Amniotic stem cell (primary cell): ENCODE measurements at places on chromosomes 13 and 19.

GRCh38 chr19:39407410-39407659 is 688 bp downstream of the ZFP36 start:
- no peak for DNase-seq

DNA sequence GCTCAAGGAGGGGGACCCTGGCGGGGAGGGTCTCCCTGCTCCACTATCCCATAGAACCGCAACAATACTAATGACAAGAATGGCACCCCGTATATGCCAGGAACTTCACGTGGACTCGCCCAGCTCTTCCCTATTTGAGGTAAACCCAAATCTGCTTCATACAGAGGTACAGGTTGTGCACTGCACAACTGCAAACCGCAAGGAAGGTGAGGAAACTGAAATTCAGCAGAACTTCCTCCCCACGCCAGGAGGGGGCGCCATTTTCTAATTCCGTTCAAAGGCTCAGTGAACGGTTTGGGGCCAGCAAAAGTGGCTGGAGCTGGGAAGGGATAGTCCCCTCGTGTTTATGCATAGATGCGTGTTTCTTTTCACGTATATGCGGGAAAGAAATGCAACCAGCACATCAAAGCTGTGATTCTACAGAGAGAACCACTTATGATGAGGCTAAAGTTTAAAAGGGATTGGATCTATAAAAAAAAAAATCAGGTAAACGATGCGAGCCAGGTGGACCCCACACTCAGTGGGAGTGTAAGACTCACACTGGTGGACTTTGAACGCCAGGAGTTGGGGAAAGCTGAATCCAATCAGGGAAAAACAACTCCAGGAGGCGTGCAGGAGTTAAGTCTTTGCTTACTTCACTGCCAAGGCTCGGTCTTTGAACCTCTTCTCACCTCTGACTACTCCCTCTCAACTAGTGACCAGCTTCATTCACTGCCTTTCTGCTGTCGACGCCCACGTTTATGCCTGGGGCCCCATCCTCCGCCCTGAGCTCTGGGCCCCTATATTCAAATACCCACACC is 20.3 kb downstream of the C19orf81 start:
- no peak for DNase-seq

DNA sequence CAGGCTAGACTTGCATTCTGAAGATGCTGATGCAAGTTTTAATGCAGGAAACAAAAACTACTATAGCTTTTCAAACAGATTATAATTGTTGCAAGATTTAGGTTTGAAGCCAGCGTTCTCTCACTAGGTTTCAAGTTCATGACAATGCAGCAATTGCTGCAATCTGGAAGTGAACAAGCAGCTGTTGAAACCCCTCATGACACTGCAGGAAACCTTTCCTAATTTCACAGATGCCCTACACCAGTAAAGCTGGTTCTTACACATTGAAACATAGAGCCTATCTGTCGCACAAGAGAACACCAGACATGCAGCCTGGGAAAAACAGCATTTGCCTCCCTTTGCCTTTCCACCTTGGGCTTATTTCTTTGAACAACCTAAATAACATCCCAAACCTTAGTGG is 1737.2 kb upstream of the MIR17HG start:
- no peak for DNase-seq

- DNase-seq: no peak
These were observed 662 bp upstream of the SPACA6 start for GRCh38 chr19:51692468-51692867.

DNA sequence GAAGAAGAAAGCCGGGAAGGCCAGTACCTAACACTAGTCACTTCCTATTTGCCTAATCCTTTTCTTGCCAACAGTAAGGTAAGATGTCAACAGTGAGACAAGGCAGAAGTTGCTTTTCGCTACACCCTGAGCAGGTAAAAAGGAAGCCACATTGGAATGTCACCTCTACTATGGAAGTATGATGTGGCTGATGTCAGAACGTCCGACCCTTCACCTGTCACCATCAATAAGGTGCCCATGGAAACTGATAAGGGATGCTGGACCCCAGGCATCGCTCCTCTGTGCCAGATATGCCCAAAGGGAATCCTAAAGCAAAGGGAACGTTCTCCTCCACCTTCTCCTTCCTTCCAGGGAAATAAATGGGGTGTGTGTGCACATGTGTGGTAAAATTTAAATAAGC is 34.3 kb downstream of the COL4A1 start:
- no peak for DNase-seq

GRCh38 chr19:56942756-56943155 is 102.2 kb upstream of the PEG3 start:
- DNase-seq: no peak

DNA sequence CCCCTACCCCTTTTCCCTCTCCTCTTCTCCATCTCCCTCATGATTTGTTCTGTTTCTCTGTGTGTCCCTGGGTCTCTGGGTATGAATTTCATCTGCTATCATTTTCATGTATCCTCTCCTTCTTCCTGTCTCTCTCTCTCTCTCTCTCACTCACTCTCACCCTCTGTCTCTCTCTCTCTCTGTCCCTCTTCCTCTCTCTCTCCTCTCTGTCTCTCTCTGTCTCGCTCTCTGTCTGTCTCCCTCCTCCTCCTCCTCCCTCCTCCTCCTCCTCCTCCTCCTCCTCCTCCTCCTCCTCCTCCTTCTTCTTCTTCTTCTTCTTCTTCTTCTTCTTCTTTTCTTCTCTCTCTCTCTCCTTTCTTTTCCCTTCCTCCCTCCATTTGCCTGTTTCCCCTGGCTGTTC is 3.3 kb upstream of the CACNG7 start:
- DNase-seq: no peak

DNA sequence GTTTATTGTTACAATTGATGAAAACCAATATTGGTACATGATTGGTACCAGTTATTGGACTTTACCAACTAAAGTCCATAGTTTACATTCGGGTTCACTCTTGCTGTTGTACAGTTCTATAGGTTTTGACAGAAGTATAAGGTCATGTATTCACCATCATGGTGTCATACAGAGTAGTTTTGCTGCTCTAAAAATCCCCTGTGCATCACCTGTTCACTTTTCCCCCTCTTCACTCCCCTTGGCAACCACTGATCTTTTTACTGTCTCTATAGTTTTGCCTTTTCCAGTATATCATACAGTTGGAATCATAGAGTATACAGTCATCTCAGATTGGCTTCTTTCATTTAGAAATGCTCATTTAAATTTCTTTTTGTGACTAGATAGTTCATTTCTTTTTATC is 51.2 kb upstream of the MED4 start:
- no peak for DNase-seq

DNA sequence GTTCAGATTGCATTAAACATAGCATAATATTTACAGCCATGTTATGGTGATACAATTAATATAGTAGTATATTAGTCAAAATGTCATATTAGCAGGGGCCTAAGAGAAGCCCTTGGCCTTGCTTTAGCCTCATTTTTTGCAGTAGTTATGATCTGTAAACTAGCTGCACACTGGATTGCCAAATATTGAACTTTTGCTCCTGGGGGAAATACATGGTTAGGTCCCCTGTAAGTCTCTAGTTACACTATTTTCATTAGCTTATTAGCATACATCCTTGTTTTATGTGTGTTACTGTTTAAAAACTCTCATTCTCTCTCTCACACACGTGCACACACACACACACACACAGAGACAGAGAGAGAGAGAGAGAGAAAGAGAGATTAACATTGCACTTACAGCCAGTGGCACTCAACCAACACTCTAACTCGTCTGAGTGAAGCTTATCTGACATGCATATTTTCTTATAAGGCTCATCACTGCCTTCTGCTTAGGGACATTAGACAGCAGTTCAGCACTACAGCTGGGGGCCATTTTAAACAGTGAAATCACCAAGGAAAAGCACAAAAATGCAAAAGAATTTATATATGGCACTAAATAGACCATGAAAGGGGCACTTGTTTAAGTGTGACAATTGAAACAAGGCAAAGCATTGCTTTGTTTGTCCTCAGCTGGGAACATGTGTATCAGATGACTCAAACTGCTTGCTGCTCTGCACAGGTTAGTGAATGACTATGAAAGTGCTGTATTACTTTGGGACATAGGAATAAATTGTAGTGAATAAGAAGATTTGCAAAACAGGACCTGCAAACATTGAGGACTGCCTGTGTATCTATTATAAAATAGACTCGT is 278.7 kb downstream of the GPC6 start:
- DNase-seq: no peak

DNA sequence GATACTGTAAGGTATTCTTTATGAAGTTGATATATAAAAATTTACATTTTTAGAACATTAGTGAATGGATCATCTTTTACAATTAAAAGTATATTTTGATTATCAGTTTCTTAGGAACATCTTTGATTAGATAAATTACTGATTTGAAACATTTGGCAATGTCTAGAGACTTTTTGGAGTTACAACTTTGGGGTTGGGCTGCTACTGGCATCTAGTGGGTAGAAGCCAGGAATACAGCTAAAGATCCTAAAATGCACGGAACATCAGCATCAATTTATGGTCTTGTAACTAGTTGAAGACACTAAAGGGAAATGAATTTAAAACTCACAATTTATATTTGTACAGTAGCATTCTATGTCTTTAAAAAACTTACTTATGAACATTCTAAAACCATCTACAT is 19.9 kb downstream of the POMP start:
- DNase-seq: no peak
